ENCODE measurements at places on chromosomes 3 and 15. TPM values are rescaled to one million over a fixed set of nuclear protein-coding genes. Genes with fewer than 3 reads are reported as not detected.

Gene PPM1L
- 0.51 TPM for total RNA-seq

Gene PLEKHO2
- total RNA-seq = 57.4 TPM

Gene EIF5A2
- total RNA-seq = 3.7 TPM

Gene DCBLD2
- 19.4 TPM for total RNA-seq

Gene CHRNA5
- total RNA-seq = 2.1 TPM

Gene COL7A1
- total RNA-seq = under 0.01 TPM

Gene STAC
- total RNA-seq = 2.1 TPM

Gene TRIM42
- not detected for total RNA-seq

Gene MAGEF1
- 11.6 TPM for total RNA-seq

Gene PLA2G4E
- not detected for total RNA-seq

Gene ALDH1A2
- 57.0 TPM for total RNA-seq

Gene SMCO1
- not detected for total RNA-seq

Gene TEX55
- not detected for total RNA-seq

Gene ACSBG1
- total RNA-seq = not detected

Gene SENP2
- total RNA-seq = 18.6 TPM

Measured in dermis microvascular lymphatic vessel endothelial cell (primary cell).